ENCODE measurements at places on chromosomes 6 and 20. TPM values are rescaled to one million over a fixed set of nuclear protein-coding genes. Genes with fewer than 3 reads are reported as not detected.

DNA sequence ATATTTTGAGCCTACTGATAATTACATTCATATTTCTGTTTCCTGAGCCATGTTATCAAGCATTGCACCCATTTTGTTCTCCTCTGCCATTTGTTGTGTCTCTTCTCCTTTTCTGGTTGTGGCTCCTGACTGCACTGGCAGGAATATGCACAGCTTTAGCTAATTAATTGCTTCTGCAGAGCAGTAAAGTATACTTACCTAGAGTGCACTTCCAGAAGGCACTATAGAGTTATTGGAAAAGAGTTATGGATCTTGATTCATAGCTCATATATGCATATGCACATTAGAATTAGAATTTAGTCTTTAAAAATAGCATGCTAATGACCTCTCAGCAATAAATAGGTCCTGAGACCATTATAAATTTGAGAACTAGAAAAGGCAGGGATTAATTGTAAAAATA, 262.6 kb downstream of the NKAIN2 start:
- no peak for DNase-seq

Gene AGER
- 28.5 TPM for total RNA-seq

DNA sequence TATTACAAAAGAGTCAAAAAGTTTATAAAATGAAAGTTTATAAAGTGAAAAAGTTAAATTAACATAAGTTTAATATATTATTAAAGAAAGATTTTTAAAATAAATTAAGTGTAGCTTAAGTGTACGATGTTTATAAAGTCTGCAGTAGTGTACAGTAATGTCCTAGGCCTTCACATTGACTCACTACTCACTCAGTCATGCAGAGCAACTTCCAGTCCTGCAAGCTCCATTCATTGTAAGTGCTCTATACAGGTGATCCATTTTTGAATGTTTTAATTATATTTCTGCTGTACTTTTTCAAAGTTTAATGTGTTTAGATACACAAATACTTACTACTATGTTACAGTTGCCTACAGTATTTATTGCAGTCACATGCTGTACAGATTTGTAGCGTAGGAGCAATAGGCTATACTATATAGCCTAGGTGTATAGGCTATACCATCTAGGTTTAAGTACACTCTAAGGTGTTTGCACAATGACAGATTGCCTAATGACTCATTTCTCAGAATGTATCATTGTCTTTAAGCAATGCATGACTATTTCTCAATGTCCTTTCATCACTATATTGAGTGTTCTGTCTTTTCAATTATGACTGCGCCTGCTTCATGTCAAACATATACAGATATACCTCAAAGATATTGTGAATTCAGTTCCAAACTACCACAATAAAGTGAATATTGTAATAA, 1110.3 kb upstream of the MAP3K7 start:
- no peak for DNase-seq

DNA sequence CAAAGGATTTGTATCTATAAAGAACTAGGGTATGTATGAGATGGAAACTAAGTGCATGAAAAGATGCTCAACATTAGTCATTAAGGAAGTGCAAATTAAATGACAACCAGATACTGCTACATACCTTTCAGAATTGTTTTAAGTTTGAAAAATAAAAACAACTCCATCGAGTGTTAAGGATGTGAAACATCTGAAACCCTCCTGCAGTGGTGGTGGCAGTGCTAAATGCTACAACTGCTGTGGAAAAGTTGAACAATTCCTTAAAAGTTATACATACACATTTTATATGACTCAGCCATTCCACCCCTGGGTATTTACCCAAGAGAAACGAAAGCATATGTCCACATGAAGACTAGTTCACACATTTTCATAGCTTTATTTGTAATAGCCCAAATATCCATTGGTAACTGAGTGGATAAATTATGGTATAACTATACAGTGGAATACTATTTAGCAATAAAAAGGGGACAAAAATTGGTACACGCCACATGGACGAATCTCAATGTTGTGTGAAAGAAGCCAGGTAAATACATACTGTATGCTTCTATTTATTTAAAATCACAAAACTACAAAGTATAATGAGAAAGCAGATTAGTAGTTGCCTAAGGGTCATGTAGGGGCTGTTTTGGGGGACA, 10.6 kb downstream of the ARMH2 start:
- no peak for DNase-seq

GRCh38 chr6:143059663-143060353, 881 bp upstream of the AIG1 start:
- no peak for DNase-seq

GRCh38 chr20:63831646-63831992, 555 bp upstream of the ZBTB46 start:
- no peak for DNase-seq

DNA sequence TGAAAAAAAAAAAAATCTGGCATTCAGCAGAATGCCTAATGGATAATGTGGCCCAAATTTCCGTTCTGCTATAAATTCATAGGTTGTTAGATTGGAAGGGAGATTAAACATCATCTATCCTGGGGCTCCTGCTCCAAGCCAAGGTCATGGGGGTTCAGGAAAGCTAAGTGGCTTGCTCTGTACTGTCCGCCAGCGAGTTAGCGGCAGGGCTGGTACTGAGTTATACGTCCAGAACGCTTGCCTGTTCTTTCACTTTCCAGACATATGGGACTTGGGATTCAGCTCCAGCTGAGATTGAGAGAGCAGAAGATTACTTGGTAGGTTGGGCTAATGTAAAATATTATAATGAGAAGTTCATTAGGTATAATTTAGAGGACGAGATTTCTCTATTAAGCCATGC, 858 bp downstream of the RWDD1 start:
- no peak for DNase-seq

Gene HLA-DRA
- not detected for total RNA-seq

- no peak for DNase-seq
Measured at GRCh38 chr6:24922814-24923213, 12.9 kb downstream of the RIPOR2 start.

DNA sequence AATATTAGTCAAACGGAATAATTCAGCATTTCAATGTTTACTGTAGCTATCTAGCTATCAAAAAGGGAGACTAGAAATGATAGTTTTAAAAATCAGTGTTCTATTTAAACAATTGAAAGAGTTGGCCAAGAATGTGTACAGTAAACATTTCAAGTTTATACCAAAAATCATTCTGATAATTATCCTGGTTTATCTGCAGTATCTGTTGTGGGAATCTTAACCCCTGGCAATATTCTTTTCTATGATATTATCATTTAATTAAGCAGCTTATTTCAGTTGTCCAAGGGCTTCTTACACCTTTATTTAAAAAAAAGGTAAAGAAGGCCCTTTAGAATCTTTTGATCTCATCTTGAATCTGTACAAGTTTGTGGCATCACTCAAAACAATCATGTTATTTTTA, 125.1 kb downstream of the PHACTR1 start:
- DNase-seq, result no peak

All from progenitor cell of endocrine pancreas (in vitro differentiated cells).